Psoas muscle (tissue), 8 donors: ENCODE measurements at places on chromosomes 7 and 10.

DNA sequence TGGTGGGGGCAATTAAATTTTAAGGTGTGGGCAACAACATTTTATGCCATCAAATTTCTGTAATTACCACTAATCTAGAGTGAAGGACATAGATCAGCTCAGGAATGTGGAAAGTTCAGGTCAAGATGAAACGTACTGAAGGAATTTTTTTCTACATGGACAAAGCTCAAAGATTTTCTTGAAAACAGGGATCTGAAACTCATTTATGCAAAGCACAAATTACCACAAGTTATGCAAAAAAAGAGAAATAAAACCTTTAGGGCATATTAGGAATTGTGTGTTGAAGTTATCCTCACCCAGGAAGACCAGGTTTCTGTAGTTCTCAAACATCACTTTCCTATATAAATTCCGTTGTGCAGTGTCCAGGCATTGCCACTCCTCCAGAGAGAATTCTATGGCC lies 18.9 kb downstream of the ZNF680 start:
- no peak for DNase-seq

GRCh38 chr10:35907548-35907947 lies 265.5 kb upstream of the FZD8 start:
- DNase-seq, result no peak

GRCh38 chr10:27671821-27672220 lies 73.8 kb downstream of the MKX start:
- DNase-seq, result no peak

- no peak for DNase-seq
Observed at GRCh38 chr10:2734603-2735002, 332.7 kb upstream of the PFKP start.

- DNase-seq, result no peak
Observed at GRCh38 chr10:7526017-7526400, 115.2 kb upstream of the SFMBT2 start.

DNA sequence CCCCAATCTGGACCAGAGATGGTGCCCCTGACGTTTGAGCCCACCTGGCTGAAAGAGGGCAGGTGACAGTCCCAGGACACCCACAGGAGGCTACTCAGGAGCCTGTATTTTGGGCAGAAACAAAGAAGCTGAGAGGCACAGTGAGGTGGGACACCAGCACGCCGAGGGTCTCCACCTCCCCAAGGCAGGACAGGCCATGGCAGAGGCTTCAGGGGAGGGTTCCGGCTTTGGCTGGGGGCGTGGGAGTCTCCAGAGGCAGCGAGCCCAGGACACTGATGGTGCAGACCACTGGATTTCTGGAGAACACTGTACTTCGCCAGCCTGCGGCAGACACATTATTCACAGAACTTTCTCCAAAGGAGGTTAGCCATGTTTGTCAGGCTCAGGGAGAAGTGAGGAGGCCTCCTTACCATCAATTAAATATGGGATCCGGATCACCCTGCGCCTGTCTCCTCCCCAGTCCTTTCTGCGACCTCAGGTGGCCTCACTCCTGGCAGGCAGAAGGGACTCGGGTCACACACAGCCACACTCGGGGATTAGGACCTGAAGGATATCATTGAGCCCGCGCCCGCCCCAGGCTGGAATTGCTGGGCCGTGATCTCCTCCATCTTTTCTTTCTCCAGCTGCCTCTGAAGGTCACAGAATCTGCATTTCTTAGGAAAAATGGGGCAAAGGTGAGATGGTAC lies 98.3 kb downstream of the MKI67 start:
- DNase-seq, result no peak
